CD4-positive, CD25-positive, alpha-beta regulatory T cell (primary cell): ENCODE measurements at places on chromosomes 7 and 10. TPM values are rescaled to one million over a fixed set of nuclear protein-coding genes. Genes with fewer than 3 reads are reported as not detected.

The CYP17A1 gene
- total RNA-seq, result not detected

DNA sequence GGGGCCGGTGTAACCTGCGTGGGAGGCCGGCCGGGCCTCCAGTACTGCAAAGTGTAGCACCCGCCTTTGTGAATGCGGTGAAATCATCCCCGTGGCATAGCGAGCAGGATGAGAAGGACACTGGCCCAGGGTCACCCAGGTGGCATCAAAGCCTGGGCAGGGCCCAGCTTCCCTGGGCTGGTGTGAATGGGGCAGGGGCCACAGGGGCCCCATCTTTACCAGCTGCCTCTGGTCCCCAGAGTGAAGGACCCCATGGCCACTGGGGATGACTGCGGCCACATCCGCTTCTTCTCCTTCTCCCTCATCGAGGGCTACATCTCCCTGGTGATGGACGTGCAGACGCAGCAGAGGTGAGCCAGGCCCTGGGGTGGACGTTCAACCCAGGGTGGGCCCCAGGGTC lies 53.8 kb downstream of the RCC1L start:
- no peak for DNase-seq

DNA sequence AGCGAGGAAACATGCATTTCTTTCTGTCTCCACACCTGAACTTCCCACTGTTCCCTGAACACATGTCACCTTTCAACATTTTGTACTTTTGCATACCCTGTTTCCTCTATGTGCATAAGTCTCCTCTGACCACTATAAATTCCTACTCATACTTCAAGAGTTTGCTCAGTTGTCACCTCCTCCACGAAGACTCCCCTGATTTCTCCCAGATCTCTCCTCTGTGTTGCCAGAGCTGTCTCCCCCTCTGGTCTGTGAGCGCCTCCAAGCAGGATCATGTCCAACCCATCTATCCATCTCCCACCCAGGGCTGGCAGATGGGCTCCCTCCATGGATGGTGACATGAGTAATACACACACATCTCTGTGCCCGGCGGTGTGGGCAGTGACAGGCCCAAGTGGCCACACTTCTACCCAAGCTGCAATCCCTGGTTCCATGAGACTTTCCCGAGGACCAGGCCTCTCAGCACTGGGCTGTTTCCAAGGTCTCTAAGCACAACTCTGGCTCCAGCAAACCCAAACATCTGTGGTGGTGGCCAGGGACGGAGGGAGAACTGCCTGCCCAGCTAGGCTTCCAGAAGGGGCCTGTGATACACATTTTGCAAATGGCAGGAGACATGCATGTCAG lies 135.9 kb downstream of the GRID1 start:
- no peak for DNase-seq

DNA sequence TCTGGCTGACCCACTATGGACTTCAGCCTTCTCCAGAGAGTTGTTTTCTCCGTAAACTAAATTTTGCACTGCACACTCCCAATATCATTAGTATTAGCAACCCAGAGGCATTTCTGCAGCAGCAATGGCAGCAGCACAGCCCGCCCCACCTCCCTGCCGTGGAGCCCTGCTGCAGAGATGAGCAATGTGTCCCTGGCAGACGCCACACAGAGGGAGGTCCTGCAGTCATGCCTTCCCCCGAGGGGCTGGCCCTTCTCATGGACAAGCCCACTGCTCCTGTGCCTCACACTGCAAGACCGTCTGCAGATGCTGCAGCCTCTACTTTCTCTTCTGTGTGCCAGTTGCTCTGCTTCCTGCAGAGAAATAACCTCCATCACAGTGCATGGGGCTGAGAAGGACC lies 393.4 kb upstream of the MKI67 start:
- DNase-seq, result no peak

GRCh38 chr10:97801422-97801821 lies 29.6 kb upstream of the SFRP5 start:
- no peak for DNase-seq

DNA sequence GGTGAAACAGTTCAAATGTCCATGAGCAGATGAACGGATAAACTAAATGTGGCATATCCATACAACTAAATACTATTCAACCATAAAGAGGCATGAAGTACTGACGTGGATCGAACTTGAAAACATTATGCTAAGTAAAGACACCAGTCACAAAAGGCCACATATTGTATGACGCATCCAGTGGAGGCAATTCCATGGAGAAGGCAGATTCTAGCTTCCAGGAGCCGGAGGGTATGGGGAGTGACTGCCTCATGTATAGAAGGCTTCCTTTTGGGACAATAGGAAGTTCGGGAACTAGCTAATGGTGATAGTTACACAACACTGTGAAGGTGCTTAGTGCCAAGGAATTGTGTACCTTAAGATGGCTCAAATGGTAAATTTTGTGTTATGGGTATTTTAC lies 98.4 kb downstream of the VIPR2 start:
- DNase-seq, result no peak

- DNase-seq, result no peak
These were observed 228.5 kb upstream of the COBL start for GRCh38 chr7:51545131-51545530.

DNA sequence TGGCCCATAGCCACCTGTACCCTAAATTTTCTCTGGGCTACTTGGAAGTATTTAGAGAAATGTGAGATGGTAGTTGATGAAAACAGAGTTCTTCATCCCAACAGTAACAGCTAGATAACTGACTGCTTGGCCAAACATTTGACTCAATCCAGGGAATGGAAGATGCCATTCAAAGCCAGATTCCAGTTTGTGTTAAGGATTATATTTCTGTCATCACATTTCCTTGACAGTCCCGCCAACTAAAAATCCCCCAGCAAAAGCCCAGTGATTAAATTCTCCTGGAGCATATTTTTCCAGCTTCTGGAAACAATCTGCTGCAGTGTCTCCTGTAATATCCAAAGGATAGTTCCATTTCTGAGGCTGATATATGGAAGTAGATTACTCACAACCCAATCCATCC lies 45.4 kb upstream of the PTN start:
- DNase-seq, result no peak
